ENCODE measurements at places on chromosomes 12 and 14.

GRCh38 chr14:49408187-49408933 lies 177.8 kb downstream of the RPS29 start:
- no peak for DNase-seq

- no peak for DNase-seq
These were observed 337.1 kb downstream of the PCNX1 start for GRCh38 chr14:71244341-71244740.

DNA sequence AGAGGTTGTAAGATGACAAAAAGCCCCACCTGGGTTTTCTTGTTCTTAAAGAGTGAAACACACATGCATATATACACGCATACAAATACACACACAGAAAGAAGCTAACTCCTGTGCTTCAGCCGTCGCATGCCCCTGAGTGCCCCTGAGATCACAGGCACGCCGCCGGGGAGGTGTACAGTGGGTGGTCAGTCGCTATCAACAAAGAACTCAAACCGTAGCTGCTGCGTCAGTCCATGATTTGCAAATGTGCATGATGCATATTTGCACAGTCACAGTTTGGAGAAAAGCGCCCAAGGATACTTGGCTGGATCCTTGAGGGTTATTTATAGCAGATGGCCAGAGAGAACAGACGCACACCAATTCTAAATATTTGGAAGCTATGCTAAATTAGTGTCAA lies 206.9 kb downstream of the TMEM132D start:
- DNase-seq, result no peak

DNA sequence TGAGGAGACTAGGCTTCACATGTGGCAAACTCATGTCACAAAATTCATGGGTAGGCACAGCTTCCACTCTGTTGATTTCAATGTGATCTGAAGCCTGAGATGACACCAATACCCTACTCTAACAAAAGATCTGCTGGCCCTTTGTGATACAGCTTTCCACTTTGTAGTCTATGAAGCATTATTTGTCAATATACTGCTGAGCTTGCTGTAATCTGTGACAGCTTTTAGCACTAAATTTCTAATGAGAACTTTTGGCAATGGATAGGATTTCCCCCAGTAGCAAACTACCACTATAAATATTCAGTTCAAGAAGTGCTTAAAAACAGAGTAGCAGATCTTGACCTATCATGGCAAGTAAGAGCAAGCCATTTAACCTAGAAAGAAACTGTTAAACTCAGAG lies 5.6 kb upstream of the HEATR5A start:
- DNase-seq, result no peak

DNA sequence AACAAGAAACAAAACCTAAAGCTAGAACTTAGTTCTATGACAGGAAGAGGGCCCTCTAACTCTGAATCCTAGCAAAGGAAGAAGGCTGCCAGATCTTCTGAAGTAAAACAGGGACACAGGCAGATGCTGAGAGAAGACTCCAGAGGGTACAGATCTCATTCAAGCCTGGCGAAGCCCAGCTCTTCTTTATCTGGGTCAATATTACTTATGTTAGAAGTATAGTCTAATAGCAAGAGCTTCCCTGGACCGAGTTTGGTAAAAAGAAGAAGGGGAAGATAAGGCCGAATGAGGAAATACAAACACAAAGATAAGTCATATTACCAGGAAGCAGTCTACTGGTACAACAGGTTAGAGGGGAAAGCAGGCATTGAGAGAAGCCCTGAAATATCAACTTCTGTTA lies 79.9 kb upstream of the CCDC91 start:
- no peak for DNase-seq
